ENCODE measurements at places on chromosomes 1 and 21.

DNA sequence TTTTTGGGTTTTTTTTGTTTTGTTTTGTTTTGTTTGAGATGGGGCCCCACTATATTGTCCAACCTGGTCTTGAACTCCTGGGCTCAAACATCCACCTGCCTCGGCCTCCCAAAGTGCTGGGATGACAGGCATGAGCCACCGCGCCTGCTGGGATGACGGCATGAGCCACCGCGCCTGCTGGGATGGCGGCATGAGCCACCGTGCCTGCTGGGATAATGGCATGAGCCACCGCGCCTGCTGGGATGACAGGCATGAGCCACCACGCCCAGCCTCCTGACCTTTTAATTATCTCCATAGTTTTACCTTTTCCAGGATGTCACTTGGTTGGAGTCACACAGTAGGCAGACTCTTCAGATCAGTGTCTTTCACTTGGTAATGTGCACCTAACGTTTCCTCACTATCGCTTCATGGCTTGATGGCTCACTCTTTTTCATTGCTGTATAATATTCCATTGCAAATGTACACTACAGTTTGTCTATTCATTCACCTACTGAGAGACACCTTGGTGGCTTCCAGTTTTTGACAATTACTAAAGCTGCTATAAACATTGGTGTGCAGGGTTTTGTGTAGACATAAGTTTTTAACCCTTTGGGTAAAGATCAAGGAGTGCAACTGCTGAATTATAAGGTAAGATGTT lies 10.1 kb upstream of the PDXK start:
- DNase-seq, result no peak

GRCh38 chr1:23470282-23471070 lies 13.5 kb downstream of the ASAP3 start:
- DNase-seq, result peak; percentile 29

DNA sequence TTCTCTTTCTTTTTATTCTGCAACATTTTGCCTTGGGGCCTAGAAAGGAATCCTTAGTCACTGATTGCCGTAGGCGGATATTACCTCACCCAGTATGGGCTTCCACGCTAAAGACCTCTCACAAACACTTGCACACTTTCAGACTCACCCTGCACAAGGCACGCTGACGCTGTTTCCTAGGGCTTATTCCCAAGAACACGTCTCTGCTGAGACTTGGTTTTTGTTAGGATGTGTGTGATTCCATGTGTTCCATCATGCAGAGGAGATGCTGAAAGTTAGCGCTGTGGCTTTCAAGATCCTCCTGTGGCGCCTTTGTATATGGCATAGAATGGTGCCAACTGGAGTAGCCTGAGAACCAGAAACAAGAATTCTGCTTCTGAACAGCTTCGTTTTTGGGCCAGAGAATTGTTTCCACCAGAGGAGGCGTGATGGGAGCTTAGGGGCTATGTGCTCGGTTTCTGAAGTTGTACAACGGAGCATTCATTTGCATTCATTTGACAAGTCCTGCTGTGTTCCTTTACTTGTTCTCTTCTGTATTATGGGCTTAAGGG lies 297.0 kb downstream of the DISC1 start:
- DNase-seq, result no peak

- no peak for DNase-seq
Measured at GRCh38 chr21:45033791-45034555, 40.4 kb upstream of the ADARB1 start.

DNA sequence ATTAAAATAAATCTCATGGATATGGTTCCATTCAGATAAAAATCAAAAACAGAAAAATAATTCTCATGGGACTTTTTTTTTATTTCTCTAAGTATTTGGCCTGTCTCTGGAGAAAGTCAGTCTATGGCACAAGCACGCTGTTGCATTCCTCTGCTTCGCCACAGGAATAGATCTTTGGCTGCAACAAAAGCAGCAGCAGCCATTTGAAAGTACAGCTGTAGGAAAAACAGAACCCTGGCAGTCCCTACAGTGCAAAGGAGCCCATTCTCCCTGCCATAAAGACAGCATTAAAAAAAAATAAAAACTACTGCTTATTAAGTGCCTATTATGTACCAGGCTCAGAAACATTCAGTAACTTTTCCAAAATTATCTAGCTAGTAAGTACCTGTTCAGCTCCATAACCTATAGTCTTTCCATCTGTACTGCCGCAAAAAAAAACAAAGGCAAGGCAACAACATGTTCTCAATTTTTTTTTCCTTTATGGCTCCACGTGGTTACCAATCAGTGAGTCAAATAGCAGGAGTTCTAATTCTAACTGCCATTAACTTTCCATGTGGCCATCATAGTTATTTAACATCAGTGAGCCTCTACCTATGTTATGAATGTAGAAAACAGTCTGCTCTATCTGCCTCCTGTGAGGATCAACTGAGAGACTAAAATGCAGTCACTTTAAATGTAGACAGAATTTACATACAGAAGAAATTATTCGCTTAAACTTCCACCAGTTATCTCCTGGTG lies 22.7 kb downstream of the SLC35D1 start:
- no peak for DNase-seq

DNA sequence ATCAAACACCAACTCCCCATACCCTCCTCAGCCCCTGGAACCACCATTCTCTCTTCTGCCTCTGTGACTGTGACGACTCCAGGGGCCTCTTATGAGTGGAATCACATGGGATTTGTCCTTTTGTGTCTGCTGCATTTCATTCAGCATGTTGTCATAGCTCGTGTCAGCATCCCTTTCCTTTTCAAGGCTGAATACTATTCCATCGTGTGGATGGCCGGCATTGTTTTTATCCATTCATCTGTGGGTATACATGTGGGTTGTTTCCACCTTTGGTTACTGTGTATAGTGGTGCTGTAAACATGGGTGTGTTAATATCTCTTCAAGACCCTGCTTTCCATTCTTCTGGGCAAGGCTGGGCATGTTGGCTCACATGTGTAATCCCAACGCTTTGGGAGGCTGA lies 17.1 kb upstream of the OBSCN start:
- no peak for DNase-seq

DNA sequence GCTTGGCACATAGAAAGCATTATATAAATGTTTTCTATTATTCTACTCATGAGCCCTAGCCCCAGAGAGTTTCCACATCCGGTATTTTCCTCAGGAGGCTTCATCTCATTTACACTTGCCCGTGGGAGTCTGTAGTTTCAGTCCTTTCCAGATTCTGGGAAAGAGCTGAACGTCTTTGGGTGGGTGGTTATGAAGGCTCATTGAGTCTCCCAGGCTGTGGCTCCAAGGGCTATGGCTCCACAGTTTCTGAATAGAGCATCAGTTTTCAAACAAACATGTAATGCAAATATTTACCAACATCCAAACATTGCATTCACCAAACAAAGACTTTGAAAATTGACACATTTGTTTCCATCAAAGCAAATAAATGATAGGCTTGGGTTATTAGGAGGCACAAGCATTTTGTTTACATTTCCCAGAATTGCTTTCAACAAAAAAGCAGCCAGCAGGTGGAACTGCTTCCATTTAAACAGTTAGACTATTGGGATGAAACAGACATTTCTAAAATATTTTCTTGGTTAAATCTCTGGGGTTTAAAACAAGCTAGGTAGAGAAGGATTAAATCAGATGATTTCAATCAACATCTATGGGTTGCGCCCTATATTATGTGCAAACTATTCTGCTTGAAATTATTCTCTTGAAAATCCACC lies 1.3 kb upstream of the LEMD1 start:
- no peak for DNase-seq

DNA sequence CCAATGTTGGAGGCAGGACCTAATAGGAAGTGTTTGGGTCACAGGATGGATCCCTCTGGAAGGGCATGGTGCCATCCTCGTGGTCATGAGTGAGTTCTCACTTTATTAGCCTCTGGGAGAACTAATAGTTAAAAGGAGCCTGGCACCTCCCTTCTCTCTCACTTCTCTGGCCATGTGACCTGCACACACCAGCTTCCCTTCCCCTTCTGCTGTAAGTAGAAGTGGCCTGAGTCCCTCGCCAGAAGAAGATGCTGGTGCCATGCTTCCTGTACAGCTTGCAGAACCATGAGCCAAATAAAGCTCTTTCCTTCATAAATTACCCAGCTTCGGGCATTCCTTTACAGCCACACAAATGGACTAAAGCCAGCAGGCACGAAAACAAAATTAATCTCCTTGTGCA lies 23.6 kb downstream of the ACOT7 start:
- no peak for DNase-seq

GRCh38 chr1:8671306-8671917 lies 146.0 kb downstream of the RERE start:
- DNase-seq, result peak; percentile 56

GRCh38 chr1:154707901-154708463 lies 100.0 kb upstream of the ADAR start:
- no peak for DNase-seq

GRCh38 chr1:201648907-201649721 lies 110.2 kb downstream of the NAV1 start:
- peak; percentile 42 for DNase-seq

- DNase-seq, result no peak
Measured at GRCh38 chr1:219067350-219067712, 106.3 kb upstream of the LYPLAL1 start.

DNA sequence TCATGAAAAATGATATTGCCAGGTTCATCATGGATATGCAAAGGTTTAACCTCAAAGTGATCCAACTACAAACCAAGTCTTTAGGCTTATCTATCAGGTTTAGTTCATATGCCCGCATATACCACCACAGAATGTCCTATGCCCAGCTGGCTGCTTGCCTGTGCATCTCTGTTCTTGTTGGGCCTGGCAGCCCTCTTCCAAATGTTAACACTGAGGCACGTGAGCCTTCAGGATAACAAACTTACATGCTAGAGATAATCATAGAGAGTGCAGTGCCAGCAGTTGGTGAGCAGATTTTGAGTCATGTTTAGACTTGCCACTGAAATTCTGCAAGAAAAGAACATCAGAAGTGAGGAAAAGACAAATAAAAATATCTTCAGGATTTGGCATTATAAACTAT lies 607.9 kb upstream of the TMPRSS15 start:
- DNase-seq, result no peak

GRCh38 chr1:115118611-115119010 lies 29.3 kb upstream of the TSPAN2 start:
- no peak for DNase-seq

DNA sequence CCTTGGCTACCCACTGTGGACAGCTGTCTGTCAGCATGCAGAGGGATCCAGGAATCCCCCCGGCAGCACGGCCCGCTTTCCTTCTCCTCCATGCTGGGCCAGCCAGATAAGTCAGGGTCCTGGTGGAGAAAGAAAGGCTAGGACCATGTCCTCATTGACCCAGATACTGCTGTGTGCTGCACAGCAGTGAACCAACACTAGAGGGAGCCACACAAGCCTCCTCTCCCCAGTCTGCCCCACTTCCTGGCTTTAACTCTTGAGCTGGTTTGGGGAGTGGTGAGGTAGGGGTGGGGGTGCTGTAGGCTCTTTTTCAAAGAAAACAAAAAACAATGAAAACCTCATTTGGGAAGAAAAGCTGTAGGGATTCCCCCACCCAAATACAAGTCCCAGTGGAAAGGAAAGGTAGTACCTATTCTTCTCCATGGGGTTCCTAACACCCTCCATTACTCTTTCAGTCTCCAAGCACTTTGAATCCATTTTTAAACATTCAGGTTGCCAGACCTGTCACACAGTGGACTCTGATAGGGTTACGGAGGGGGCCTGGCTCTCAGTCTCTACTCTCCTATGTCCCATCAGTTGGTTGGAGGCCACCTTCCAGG lies 84.9 kb upstream of the CD1D start:
- no peak for DNase-seq

DNA sequence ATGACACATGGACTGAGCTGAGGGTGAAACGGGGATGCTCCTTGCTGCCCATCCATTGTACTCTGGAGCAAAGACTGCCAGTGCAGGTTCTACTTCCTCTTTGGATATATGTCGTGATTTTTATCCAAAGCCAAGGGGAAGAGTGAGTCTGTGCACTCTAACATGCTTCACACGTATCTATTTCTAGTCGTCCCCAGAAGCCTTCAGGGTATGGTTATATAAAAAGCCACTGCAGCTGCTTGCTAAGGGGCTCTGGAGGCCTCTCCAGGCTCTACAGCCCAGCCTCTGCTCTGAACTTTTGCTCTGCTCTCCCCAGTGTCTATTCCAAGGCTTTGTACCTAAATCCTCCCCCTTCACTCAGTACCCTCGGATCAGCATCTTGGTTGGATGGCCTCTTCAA lies 20.1 kb downstream of the PAFAH2 start:
- DNase-seq, result no peak

DNA sequence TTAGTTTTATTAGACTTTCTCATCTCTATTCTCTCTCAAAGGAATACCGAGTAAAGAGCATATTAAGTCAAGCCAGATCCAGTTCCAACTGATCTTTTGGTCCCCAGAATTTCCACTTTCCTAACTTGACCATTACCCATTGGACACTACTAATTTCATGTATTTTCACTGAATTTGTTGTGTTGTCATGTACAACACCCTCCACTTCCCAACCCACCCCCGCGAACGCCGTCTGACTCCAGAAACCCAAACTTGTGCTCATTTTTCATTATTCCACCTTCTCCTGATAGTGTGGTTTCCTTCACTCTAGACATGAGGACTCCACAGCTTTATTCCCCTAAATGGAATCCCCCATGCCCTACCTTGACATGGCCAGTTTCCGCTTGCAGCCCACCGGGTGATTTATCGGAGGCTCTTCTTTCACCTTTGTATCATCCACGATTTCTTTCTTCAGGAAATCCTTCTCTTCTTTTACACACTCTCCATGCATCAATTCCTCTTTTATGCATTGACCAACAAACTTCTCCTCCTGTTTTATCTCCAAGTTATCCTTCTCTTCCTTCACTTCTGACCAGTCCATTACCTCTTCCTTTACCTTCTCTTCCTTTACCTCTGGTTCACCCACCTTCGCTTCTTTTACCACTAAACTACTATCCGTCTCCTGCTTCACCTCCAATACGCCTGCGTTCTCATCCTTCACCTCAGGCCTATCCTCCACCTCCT lies 805 bp downstream of the ZNHIT6 start:
- DNase-seq, result no peak

GRCh38 chr1:157233131-157233530 lies 94.9 kb upstream of the ETV3 start:
- no peak for DNase-seq

DNA sequence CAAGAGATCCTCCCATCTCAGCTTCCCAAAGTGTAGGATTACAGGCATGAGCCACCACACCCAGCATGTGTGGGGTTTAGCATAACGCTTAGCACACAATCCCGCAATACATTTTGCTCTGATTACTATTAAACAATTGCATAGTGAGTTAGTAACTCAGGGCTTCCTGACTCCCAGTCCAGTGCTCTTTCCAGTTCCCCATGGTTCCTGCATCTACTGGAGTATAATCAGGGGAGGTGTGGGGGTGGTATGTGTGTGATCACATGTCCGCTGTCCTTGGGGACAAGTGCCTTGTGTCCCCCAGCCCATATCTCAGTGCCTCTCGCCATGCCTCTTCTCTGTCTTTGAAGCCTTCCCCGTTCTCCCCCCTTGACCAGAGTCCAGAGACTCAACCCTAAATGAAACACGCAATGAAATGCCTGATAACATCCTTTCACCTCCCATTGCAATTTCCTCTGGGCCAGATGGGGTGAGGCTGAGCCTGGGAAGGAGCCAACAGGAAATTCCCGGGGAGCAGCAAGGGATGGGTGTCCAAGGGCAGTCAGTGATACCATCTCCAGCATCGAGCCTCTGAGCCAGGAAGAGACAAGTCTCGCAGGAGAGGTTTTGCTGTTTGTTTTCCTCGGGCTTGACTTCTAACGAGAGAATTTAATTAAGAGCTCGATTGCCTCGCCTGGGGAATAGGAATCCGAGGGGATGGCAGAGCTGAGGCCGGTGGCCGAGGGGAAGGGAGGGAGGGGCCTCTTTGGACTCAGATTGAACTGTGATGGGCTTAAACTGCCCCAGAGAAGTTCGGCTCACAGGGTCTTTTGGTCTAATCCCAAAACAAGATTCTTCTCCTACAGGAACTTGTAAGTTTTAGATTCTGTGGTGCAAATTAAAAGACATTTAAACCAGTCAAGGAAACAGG lies 7.7 kb upstream of the HTR1D start:
- DNase-seq, result no peak

All from body of pancreas (tissue), 4 donors.